ENCODE measurements at places on chromosomes 6 and 20.
A peak's percentile ranks its signal among the peaks of the same experiment; 100 is the strongest.

DNA sequence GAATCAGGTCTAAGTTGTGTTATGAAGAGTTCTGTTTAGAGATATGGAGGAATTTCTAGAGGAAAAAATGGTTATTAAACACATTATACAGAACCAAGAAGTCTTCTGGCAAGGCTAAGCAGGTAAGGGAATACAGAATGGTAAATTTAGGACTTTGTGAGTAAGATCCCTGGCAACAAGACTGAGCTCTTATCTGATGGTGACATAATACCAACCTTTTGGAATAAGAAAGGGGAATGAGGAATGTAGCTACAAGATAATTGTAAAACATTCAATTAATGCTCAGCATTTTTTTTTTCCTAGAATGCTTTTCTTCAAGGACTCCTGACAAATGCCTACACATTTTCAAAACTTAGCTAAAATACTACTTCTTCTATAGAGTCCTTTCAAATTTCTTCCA lies 51.8 kb downstream of the CYB5R4 start:
- no peak for DNase-seq

DNA sequence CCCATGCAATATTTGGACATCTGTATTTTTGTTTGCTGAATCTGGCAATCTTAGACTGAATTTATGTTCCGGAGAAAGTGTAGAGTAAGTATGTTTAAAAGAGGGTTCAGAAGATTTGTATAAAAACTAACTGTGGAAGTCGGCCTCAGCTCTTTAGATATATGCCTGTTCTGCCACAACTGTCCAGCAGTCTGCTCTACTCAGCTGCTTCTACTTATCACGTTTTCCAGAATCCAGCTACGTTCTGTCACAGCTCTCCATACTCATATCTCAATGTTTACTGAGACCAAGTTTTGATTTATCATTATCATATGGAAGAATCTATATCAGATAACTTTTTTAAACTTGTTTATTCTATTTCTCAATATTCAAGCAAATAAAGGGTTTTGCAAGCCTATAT lies 721.3 kb downstream of the EYS start:
- DNase-seq, result no peak

- DNase-seq, result no peak
These were observed 564.8 kb downstream of the RFPL4B start for GRCh38 chr6:112911959-112912358.

DNA sequence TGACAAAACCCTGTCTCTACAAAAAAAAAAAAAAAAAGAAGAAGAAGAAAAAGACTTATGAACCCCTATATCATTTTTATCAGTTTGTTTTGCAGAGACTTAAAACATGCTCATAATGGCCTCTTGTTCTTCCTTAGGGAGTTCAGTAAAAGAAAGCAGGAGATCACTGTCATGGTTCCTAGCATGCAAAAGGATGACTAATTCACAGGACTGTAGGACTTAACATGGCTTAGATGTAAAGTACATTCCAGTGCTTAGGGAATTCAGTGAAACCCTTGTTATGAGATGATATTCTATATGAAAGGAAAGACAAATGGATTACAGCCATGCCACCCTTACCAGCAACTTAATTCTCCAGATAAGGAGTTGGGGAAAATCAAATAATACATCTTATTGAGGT lies 29.5 kb downstream of the EEF1A1 start:
- no peak for DNase-seq

DNA sequence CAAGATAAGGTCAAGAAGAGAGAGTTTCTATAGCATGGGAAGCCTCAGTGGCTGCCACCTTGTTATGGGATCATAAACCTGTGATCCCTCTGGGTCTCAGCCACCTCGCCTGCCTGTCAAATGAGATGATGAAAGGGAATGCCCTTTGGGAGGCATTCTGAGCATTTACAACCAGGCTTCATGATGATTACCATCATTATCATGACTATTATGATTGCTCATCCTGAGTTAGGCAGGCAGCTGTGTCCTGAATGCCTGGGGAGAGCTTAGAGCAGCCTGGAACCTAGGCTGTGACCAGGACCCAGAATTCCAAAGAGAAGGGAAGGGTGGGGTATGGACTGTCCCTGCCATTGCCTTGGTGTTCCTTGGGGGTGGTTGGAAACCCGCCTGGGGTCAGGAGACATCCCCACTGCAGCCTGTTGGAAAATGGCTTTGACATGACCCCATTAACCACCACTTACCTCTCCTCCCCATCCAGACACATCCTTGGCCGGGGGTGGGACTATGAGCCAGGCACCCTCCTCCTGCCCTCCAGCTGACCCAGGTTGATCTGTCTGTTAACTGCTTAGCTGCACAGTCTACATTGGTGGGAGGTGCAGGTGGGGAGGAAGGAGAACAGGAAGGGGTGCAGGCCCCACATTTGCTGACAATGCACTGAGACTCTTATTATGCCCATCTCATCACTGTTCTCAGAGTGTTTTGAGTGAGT lies 51.9 kb downstream of the LRFN2 start:
- DNase-seq, result no peak

DNA sequence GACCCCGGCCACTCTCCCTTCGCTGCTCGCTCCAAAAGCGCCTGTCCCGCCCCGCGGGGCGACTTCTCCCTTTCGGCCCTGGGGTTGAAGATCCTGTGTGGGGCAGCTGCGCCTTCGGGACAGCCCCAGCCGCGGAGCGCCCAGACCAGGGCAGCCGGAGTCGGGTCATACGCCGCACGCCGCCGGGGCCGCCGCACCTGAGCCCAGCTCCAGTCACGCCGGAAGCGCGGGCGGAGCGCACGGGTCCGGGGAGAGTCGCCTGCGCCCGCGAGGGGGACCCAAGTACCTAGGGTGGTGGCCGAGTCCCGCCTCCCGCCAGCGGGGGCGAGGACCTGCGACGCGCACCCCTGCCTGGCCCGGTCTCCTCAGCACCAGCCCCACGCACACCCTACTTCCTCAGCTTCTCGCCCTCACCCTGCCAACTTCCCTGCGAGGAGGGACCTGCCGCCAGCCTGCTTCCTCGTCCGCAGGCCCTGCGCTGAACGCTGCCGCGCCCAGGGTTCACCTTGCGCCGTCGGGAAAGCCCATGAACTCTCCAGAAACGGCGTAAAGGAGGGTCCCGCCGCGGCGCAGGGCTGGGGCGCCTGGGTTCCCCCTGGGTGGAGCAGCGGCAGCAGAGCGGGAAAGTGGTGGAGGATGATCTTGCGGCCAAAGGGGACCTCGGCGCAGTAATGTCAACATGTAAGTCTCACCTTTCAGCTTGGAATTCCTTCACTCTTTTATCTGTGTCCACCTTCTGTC lies at the start of gene ADGRG6:
Gene ADGRG6 (plus strand): TSS at position 357 of the 741 bp plus-strand sequence. CDS start 323 bp downstream, at position 680.
- peak; percentile 58 for DNase-seq

GRCh38 chr6:155158030-155158843 lies 105.6 kb upstream of the CLDN20 start:
- DNase-seq, result no peak

- DNase-seq, result no peak
These were observed 6.5 kb upstream of the BTN3A2 start for GRCh38 chr6:26358511-26358981.

GRCh38 chr6:75403563-75404080 lies 90.0 kb downstream of the FILIP1 start:
- no peak for DNase-seq
